ENCODE measurements at places on chromosomes 2 and 18. TPM values are rescaled to one million over a fixed set of nuclear protein-coding genes. Genes with fewer than 3 reads are reported as not detected.

The DLX1 gene
- not detected for polyA plus RNA-seq

The CPO gene
- polyA plus RNA-seq = 0.54 TPM

The GPATCH11 gene
- polyA plus RNA-seq = 10.3 TPM

The UGT1A6 gene
- 0.10 TPM for polyA plus RNA-seq

The GPR35 gene
- polyA plus RNA-seq = 3.0 TPM

The UGT1A4 gene
- polyA plus RNA-seq = not detected

The MRO gene
- polyA plus RNA-seq = 0.35 TPM

The ZNG1B gene
- 46.7 TPM for polyA plus RNA-seq

The GGCX gene
- polyA plus RNA-seq = 36.2 TPM

The COL5A2 gene
- 208 TPM for polyA plus RNA-seq

The DOK6 gene
- 16.5 TPM for polyA plus RNA-seq

The SERPINB10 gene
- polyA plus RNA-seq = 0.28 TPM

The FAHD2B gene
- polyA plus RNA-seq = 30.0 TPM

All from left lung (tissue), 14 donors.